Mesendoderm (in vitro differentiated cells): ENCODE measurements at places on chromosomes 2 and 18.

- DNase-seq = no peak
Measured at GRCh38 chr2:11024259-11024645, 112.5 kb downstream of the KCNF1 start.

GRCh38 chr2:28681606-28682005 is 70.0 kb upstream of the PPP1CB start:
- DNase-seq = no peak

DNA sequence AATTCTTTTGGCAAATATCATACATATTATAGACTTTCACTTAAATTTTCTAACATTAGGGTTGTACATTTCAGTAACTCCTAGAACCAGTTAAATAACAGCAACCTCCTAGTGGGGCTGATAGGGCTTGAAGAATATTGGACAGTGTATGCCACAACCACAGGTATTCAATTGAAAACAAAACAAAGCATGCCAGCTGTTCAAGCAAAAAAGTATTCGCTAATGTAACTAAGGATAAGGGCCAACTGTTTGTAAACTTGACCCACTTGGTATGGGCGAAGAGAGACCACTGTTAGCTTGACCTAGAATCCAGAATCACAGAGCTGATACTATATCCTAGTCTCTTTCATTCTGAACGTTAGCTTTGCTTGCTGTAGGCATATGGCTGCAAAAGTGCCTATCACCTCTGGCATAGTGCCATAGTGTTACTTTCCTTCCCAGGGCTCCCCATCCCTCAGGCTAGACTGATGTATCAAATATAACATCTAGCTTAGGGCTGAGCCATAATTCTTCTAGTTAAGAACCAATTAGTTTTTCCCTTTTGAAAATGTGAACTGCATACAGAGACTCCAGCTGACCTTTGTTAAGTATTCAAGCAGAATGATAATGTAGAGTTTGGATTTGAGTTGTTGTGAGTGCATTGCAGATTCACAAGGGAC is 458.8 kb upstream of the NRXN1 start:
- DNase-seq = no peak

DNA sequence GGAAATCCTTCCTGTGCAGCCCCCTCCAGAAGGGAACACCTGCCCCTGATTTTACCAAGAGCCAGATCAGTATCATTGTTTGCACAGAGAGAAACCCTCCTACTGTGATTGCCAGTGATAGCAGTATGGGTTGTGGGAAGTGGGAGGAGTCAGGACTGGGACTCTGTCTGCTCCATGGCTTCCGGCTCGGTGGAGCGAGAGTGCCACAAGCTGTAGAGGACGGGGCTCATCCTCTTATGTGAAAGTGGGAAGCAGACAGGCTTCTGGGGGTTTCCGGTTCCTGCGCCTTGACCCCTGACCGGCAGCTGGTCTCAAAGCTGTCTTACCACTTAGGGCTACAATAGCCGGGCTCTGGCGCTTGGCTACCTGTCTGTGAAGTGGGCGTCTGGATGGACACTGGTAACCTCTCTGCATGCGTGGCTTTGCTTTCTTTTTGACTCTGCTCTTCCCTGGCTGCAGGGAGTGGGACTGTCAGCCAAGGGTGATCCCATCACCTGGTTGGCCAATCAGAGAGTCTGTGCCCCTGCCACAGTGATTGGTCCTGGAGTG is 79.7 kb downstream of the BCL2L11 start:
- DNase-seq = peak; percentile 62

DNA sequence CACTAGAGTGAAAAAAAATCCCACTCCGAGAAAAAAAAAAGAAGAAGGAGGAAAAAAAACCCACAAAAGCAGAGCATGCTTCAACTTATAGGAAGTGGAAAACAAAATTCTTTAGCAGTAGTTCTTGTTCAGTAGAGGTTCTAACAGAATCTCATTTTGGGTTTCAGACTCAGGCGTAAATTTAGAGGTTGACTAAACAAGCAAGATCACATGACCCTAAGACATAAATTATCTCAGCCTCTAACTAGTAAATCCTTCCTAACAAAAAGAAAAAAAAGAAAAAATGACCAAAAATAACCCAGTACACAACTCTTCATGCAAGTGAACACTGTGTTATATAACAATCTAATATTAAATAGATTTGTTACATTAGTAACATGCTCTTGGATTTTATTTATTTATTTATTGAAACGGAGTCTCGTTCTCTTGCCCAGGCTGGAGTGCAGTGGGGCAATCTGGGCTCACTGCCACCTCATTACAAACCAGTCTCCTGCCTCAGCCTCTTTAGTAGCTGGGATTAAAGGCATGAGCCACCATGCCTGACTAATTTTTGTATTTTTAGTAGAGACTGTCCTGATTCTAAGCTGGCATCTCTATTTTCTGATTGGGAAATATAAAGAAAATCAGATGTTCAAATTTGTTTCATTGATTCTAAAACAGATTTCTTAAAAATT is 35.4 kb downstream of the PPP4R3B start:
- DNase-seq = no peak

DNA sequence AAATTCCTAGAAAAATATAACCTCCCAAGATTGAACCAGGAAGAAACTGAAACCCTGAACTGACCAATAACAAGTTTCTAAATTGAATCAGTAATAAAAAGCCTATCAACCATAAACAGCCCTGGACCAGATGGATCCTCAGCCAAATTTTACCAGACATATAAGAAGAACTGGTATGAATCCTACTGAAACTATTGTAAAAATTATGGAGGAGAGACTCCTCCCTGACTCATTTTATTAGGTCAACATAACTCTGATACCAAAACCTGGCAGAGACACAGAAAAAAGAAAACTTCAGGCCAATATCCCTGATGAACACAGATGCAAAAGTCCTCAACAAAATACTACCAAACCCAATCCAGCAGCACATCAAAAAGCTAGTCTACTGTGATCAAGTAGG is 11.3 kb downstream of the NT5C1B start:
- no peak for DNase-seq

DNA sequence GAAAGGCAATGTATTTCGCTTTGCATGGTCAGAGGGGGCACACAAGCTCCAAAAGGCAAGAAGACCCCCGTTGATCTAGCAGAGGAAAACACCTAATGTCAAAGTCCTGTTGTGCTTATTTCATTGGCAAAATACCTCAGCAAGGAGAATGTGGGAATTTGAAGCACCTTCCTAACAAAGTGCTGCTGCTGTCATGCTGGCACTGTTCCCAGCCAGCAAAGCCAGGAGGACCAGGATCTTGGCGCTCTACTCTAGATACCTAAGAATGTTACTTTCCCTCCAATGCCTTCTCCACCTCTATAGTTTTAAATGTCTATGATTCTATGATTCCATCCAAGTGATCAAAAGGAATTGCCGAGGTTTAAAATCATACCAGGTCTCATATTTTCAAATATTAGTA is 867.9 kb upstream of the POU3F3 start:
- peak; percentile 4 for DNase-seq

- no peak for DNase-seq
Measured at GRCh38 chr2:242085941-242086621, 216.6 kb downstream of the RTP5 start.

- no peak for DNase-seq
Measured at GRCh38 chr2:127261804-127262406, 32.0 kb downstream of the ERCC3 start.

DNA sequence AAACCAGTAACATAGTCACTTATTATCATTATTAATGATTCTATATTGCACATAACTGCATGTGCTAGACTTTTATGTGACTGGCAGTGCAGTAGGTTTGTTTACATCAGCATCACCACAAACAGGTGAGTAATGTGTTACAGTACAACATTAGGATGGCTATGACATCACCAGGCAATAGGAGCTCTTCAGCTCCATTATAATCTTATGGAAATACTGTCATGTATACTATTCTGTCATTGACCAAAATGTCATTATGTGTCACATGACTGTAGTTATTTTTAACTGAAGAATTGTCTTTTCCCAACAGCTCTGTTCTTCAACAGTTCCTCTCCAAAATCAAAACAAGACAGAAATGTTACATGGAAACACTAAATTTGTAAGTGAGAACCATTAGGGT is 96.3 kb downstream of the C18orf54 start:
- no peak for DNase-seq

DNA sequence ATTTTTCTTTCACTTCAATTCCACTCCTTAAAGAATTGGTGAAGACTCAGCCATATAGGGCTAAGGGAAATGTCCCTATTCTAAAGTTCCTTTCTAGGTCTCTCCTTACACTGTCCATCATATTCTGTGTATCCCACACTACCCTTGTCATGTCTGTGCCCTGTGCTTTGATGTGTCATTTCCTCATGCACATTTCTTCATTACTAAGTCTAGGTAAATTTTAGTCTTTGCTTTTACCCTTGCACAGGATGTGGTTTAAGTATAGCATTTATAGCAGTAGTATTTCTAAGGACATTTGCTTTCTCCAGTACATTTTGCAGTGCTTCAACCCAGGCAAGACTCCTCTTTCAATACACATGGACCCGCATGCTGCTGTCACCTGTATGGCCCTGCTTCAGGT is 221.5 kb upstream of the ACVR2A start:
- DNase-seq = no peak

- no peak for DNase-seq
Measured at GRCh38 chr2:163733956-163734355, 1.9 kb downstream of the FIGN start.

- no peak for DNase-seq
Measured at GRCh38 chr2:203659331-203660049, 46.9 kb upstream of the CD28 start.

DNA sequence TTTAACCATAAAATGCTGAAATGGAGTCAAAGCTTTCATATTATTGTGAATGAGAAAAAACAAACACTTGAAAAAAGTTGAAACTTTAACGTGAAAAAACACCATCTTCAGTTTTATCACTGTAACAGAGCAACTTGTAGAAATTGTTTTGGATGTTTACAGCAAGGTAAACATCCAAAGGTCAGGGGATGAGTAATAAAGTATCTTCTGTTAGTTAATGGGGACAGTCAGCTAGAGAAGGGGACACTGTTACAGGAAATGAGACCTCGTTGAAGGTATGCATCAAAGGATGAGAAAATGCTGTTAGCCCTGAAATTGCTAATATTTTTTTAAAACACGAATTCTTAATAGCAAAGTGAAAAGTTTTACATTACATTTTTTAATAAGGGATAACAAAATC is 2.9 kb downstream of the RHBDD1 start:
- DNase-seq = no peak

- DNase-seq = no peak
Measured at GRCh38 chr2:224442071-224442967, 40.4 kb upstream of the FAM124B start.

- DNase-seq = peak; percentile 73
Measured at GRCh38 chr2:72350852-72351251, 203.2 kb upstream of the CYP26B1 start.

- peak; percentile 29 for DNase-seq
Measured at GRCh38 chr2:2735041-2735440, 404.0 kb upstream of the MYT1L start.

GRCh38 chr2:7057865-7058400 is 140.7 kb downstream of the RNF144A start:
- no peak for DNase-seq

GRCh38 chr18:7876354-7877104 is 309.4 kb downstream of the PTPRM start:
- no peak for DNase-seq

DNA sequence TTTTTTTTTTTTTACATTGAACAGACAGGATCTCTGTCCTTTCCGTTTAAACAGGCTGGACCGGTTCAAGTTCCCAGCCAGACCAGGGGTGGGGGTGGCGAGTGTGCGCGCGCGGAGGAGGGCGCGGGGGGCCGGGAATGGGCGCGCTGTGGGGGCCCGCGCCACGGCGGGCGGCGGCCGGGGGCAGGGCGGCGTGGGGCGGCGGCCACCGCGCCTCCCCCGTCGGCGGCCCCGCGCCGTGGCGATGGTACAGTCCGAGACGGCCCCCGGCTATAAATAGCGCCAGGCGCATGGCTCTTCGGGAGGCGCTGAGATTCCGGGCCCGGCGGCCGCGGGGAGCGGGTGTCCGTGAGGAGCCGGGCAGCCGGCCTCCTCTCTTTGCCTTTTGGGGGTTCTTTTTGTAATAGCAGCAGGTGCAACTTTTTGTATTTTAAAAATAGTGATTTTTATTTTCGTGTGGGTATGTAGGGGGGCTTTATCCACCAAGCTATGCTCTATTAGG is 430 bp upstream of the CELF4 start:
- peak; percentile 57 for DNase-seq
